ENCODE measurements at places on chromosomes 5 and 9.
A peak's percentile ranks its signal among the peaks of the same experiment; 100 is the strongest.

GRCh38 chr5:176770431-176770830 is 39.9 kb upstream of the UNC5A start:
- no peak for DNase-seq

GRCh38 chr9:95974389-95974788 is 98.9 kb downstream of the ERCC6L2 start:
- no peak for DNase-seq

- no peak for DNase-seq
Observed at GRCh38 chr5:74507370-74508005, 133.0 kb downstream of the ENC1 start.

- DNase-seq, result no peak
Observed at GRCh38 chr5:63573380-63573779, 388.9 kb downstream of the HTR1A start.

GRCh38 chr5:134874831-134875655 is 872 bp downstream of the TXNDC15 start:
- peak; percentile 60 for DNase-seq

- peak; percentile 96 for DNase-seq
Observed at GRCh38 chr9:130118841-130119518, 53.2 kb upstream of the NCS1 start.

- no peak for DNase-seq
Observed at GRCh38 chr5:72282878-72283277, 37.2 kb downstream of the MRPS27 start.

All from kidney tubule cell (primary cell).